ENCODE measurements at places on chromosomes 16 and 17. TPM values are rescaled to one million over a fixed set of nuclear protein-coding genes. Genes with fewer than 3 reads are reported as not detected.

The HOXB2 gene
- 0.85 TPM for total RNA-seq

The EPX gene
- not detected for total RNA-seq

The KRT28 gene
- total RNA-seq: not detected

The IRX3 gene
- total RNA-seq: 0.65 TPM

The CLEC3A gene
- not detected for total RNA-seq

The CNGB1 gene
- total RNA-seq: not detected

The SLC2A4 gene
- 0.28 TPM for total RNA-seq

The HAGH gene
- total RNA-seq: 35.1 TPM

The SLC47A2 gene
- not detected for total RNA-seq

The CLEC19A gene
- not detected for total RNA-seq
